Cerebellar nuclear complex (tissue), 1 donor: ENCODE measurements at places on chromosomes 12 and 14.

- no peak for DNase-seq
These were observed 391.4 kb downstream of the C12orf75 start for GRCh38 chr12:105721891-105722290.

- no peak for DNase-seq
These were observed 659.6 kb upstream of the TBX3 start for GRCh38 chr12:115343601-115344000.

DNA sequence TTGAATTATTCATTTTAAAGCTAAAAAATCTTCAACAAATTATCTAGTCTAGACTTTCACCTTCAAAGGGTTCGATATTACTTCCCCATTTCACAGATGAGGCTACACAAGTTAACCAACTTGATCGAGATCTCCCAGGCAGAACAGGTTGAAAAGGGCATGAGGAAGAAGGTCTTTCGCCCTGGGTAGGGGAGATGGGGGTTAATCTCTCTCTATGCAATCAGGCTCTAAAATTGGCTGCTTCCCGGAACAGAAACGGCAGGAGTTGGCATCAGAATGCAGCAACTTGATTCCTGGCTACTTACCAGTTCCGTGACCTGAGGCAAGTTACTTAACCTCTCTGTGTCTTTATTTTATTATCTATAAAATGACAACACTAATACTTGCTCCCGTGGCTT, 2.4 kb upstream of the CISTR start:
- DNase-seq = no peak

DNA sequence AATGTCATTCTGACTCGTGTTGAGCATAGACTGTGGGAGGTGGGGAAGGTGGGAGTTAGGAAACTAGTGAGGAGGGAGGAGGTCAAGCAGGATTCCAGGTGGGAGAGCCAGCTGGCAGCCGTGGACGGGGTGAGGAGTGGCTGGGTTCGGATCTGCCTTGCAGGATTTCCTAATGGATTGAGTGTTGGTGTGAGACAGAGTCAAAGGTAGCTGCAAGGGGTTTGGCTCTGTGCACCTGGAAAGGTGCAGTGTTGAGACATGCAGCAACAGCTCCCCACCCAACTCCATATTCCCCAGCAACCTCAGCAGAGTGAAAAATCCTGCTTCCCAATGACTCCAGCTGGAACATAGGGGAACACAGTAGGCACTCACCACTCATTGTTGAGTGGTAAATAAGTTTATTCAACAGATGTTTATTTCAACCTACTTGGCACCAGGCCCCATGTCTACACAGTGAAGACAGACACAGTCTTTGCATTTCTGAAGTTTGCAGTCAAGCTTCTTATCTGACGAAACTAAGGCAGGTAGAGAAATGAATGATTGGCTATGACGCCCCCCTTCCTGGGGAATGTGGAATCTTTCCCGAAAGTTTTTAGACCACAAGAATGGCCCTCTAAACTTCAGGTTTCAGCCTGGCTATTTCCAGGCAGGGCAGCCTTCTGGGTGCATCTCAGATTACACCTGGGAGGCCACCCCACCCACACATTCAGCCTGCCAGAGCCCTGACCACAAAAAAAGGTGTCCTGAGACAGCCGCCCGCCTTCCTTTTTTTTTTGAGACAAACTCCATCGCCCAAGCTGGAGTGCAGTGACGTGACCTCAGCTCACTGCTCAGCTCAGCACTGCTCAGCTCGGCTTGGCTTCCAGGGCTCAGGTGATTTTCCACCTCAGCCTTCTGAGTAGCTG, 37.9 kb upstream of the PLEKHG6 start:
- DNase-seq = no peak

DNA sequence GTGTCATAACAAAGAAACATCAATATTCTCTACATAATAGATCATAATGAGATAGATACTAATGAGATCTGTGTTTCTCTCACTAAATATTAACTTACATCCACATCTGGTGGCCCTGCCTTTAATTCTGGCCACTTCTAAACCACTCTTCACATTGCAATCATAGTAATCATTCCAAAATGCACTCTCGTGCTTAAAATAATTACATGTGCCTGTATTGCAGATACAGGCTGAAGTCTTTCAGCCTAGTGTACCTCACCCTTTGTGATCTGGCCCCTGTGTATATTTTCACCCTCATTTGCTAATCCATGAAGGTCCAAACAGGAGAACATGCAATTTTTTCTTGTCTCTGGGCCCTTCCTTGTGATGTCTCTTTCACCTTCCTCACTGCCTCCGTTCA, 108.0 kb downstream of the LIN7A start:
- no peak for DNase-seq

DNA sequence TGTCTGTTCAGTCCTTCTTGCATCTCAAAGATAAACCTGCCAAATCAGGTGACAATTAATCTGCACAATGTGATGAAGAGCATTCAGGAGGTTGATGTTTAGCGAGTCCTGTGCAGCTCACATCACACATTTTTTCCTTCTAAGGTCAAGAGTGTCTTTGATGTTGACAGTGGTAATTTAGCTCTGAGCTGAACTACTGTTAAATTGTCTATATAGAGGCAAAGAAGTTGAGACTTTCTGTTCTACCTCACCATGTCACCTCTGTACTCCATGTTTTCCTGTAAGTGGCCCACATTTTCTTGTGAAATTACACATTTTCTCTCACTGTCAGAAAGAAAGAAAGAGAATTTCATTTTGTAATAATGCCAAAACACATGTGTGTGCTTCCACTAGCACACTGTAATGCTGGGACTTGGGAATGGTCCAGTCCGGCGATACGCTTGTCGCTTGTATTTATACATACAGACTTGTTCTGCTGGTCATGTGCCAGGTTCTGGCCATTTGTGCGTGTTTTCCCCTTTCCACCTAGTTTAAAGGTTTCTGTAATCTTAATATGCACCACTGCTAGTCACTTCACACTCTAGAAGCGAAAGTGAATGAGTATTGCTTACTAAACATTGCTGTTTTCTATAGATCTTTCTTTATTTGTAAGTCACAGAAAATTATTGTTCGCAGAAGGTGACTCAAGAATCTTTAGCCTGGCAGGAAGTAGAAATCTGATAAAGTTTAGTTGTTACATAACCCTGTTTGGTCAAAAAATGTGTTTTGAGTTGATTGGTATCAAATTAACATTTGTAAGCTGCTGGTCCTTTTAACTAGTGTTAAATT, 328.9 kb downstream of the TMTC2 start:
- no peak for DNase-seq

DNA sequence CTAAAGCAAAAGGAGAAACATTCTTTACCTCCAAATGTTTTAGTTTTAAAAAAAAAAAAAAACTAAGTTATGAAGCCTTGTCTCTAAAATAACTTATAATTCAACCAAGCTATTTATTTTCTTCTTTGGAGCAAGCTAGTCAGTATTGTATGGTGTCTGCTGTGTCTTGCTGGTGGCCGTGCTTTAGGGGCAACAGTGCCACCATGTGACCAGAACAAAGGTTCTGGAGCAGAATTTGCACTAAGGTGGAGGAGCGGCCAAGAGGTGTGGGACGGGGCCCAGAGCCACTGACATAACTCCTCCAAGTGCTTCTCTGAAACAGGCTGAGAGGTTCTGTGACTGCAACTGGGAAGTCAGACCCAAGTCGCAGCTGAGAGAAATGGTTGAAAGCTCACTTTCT, 4.5 kb downstream of the FICD start:
- DNase-seq = no peak

- no peak for DNase-seq
These were observed 507 bp upstream of the FKBP4 start for GRCh38 chr12:2794191-2794735.

DNA sequence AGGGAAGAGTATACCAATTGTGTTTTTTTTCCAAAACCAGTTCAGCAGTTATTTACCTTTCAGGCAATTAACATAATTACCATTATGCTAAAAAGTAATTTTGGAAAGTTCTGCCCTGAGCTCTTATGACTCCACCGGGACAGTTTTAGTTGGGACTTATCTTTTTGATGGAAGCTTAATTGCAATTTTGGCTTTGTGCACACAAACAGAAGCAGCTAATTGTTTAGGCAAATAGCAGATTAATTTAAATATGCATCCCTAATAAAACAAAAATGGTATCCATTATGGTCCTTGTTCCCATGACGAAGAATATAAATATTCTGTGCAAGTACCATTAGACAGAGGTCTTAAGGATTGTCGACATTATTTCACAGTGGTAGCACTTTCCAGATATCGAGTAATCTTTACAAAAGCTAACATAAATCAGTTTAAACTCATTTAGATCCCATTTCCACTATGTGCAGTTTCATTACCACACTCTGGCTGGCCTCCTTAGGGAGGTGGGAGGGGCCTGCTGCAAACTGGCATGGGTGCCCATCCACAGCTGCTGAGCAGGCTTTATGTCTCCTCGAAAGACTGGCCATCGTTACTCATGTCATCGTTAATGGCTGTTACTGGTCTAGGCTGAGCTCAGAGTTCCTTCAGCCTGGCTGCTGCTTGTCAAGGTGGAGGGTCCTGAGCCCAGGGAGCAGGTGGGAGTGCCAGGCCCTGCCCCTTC, 68.2 kb downstream of the FBXW8 start:
- no peak for DNase-seq

- DNase-seq = no peak
These were observed 30.6 kb upstream of the KICS2 start for GRCh38 chr12:64252681-64253080.

GRCh38 chr14:86196471-86196870, 666.5 kb downstream of the FLRT2 start:
- no peak for DNase-seq

GRCh38 chr14:53570411-53571387, 385.9 kb downstream of the BMP4 start:
- no peak for DNase-seq

DNA sequence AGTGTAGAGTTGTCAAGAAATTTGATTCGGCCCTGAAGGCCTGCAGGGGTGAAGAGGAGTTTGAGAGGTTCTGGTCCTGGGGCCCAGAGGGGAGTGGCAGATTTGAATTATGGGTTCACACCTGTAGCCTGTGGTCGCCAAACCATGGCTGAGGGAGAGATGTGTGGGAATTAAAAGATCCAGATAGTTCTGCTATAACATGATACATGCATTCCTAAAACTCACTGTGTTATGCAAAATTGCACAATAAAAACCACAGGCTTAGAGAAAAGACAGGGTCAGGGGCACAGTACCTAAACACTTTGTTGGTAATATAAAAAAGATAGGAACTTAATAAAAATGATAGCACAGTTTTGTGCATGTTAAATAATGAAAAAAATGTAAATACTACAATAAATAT, 106.2 kb downstream of the TMEM30B start:
- no peak for DNase-seq

- DNase-seq = no peak
These were observed 481.1 kb downstream of the DIO2 start for GRCh38 chr14:79730196-79730595.

DNA sequence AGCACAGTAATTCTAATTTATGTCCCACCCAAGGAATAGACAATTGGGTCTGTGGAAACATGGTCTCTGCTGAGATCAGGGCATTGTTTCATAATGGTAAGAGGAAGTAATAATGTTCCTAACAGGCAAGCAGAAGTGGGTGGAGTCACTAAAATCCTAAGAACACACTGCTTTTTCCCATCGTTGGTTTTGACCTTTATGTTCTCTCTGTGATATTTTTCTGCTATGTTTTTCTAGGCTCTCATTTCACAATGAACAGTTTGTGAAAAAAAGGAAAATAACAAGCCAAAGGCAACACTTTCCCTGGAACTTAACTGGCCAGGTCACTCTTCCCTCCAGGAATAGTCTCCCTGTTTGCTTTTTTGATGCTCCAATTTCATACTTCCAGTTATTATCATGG, 80.6 kb upstream of the OVCH1 start:
- no peak for DNase-seq

GRCh38 chr12:109771746-109772621, 58.4 kb downstream of the FAM222A start:
- DNase-seq = no peak
